ENCODE measurements at places on chromosomes 6 and 20.

DNA sequence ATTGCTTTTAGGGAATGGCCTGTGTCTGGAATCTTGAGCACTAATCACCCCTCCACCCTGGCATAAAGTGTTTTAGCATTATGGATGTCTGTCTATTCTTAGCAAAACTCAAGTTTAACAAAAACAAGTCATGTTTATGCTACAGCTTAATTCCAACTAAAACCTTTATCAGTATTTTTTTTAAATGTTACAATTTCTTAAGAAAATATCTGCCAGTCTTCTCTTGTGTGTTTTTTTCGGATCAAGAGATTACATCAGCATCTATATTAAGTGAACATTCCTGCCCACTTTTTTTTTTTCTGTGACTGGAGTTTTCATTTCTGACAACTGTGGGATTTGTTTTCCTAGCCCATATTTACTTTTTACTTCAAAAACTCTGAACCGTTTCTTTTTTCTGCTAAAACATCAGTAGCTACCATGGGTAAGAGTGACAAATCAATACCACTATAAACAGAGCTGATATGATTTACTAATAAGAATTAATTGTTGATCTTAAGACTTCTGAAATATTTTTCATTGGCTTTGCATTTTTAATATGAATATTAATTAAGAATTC lies 94.3 kb downstream of the EDN1 start:
- DNase-seq: no peak

DNA sequence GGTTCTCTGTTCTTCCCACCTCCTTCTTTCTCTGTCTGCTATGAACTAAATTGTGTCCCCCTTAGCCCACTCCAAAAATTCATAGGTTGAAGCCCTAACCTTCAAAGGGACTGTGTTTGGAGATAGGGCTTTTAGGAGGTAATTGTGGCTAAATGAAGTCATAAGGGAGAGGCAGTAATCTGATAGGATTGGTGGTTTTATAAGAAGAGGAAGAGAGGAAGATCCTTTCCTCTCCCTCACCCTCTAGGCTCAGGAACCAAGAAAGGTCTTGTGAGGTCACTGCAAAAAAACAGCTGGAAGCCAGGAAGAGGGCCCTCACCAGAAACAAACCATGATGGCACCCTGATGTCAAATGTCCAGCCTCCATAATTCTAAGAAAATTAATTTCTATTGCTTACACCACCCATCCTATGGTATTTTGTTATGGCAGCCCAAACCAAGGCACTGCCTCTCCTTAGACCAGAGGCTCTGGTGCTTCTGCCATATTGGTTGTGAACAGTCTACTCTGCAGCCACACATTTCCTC lies 135.1 kb upstream of the COL21A1 start:
- DNase-seq: no peak

GRCh38 chr6:32607263-32607987 lies 17.8 kb upstream of the HLA-DRB1 start:
- DNase-seq: no peak

DNA sequence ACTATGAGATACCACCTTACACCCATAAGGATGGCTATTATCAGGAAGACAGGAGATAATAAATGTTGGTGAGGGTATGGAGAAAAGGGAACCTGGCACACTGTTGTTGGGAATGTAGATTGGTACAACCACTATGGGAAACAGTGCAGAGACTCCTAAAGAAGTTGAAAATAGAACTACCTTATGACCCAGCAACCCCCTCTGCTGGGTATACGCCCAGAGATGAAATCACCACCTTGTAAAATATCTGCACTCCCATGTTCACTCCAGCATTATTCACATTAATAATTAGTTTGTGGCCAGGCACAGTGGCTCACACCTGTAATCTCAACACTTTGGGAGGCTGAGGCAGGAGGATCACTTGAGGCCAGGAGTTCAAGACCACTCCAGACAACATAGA lies 26.8 kb downstream of the ZBTB9 start:
- no peak for DNase-seq

GRCh38 chr6:156778454-156779205 lies 1.5 kb downstream of the ARID1B start:
- DNase-seq: peak; percentile 13

DNA sequence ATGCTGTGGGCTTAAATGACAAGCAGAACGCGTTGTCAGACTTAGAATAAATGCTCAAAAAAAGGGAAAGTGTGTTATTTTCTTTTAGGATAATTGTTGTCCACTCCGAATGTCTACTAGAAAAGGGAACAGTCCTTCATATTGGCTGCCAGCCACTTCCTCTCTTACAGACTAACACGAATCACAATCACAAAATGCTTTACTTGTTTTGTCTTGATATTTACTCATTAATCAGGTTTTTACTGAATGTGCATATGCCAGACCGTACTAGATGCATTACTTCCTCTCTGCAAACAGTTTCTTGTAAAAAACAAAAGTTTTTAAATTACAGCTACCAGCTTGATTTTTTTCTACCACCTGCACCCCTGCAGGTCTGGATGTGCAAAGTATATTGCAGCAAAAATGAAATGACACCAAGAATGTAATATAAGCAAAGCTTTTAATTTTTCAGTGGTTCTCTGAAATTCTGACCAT lies 821 bp downstream of the DHX35 start:
- no peak for DNase-seq

DNA sequence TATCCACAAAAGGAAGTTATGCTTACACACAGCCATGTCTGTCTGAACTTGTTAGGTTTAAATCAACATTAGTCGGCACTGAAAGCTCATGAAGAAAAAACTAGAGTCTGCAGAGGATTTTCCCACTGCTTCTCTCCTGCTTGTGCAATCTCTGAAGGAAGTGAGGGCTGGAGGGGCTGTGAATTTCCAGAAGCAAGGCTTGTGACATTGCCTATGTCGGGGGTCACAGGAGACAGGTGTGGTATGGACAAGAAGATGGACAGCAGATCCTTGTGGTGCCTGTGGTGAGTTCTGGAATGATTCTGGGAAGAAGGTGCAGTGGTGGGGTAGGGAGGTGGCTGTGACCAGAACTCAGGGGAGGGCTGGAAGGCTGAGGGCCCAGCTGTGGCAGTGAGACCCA lies 84.3 kb upstream of the TRAF3IP2 start:
- DNase-seq: no peak

DNA sequence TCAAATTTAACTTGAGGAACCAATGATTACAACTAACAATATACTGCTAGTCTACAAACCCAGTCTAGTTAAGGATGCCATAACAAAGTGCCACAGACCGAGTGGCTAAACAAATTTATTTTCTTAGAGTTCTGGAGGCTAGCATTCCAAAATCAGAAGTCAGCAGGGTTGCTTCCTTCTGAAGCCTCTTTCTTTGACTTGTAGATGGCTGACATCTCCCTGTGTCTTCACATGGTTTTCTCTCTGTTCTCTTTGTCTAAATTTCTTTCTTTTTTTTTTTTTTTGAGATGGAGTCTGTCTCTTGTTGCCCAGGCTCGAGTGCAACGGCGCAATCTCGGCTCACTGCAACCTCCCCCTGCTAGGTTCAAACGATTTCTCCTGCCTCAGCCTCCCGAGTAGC lies 56.1 kb downstream of the NCOA3 start:
- DNase-seq: no peak

DNA sequence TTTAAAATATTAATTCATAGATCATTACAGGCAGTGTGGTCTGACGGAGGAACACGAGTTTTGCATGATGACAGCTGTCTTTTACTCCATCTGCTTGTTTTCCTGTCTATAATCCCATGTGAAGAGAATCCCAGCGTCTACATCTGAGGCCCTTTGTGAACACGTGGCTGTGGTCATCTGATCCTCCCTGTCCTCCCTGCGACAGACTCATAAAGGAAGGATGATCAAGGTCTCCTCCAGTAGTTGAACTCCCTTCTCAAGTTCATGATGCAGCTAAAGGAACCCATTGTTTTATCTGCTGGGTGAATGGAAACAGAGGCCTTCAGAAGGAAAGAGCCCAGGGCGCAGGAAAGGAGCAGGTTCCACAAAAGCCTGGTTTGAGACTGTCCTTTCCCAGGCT lies 435.8 kb upstream of the JARID2 start:
- no peak for DNase-seq

Data from stimulated activated CD8-positive, alpha-beta memory T cell treated with anti-CD3 and anti-CD28 coated beads, Interleukin-4, amount 100 ng/mL, for 1 hour (primary cell).